Mesothelial cell of epicardium (in vitro differentiated cells): ENCODE measurements at places on chromosomes 7 and 10. TPM values are rescaled to one million over a fixed set of nuclear protein-coding genes. Genes with fewer than 3 reads are reported as not detected.

DNA sequence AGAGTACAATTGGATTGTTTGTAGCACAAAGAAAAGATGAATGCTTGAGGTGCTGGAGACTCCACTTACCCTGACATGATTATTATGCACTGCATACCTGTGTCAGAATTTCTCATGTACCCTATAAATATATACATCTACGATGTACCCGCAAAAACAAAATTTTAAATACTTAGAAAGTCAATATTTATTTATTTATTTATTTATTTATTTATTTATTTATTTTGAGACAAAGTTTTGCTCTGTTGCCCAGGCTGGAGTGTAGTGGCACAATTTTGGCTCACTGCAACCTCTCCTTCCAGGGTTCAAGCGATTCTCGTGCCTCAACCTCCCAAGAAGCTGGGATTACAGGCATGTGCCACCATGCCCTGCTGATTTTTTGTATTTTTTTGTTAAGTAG, 35.1 kb upstream of the EBF3 start:
- H3K4me1 ChIP-seq: no peaks in the 10 kb centered on the region
- H3K4me3 ChIP-seq: no peak overlapping the region
- H3K27ac ChIP-seq: no peak overlapping the region
- peaks cover 37% of the 10 kb centered on the region for H3K27me3 ChIP-seq

DNA sequence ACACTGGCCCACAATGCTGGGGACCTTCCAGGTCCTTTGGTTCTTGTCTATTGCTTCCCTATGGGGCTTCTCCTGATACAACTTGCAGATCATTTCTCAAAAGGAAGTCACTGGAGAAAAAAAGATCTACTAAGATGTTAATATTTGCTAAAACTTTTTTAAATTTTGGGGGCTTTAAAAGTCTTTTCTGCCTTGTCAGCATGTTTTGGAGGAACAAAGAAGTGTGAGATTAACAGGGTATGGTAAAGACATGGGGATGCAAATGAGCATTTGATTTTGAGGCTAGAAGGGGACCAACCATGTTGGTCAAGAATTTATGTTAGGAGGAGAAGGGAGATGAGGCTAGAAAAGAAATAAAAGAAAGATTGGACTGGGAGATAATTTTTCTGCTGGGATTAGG, 515.4 kb downstream of the HTR7 start:
- no peaks in the 10 kb centered on the region for H3K27me3 ChIP-seq
- no peaks in the 10 kb centered on the region for H3K36me3 ChIP-seq
- H3K4me1 ChIP-seq: no peaks in the 10 kb centered on the region
- no peak overlapping the region for H3K4me3 ChIP-seq
- DNase-seq: no peak

- H3K4me1 ChIP-seq: peaks cover 55% of the 10 kb centered on the region
- peak overlapping the region; percentile 44 for H3K27ac ChIP-seq
- H3K27me3 ChIP-seq: no peaks in the 10 kb centered on the region
- no peak overlapping the region for H3K4me3 ChIP-seq
- DNase-seq: no peak
These were observed 56.3 kb downstream of the ASB13 start for GRCh38 chr10:5609952-5610616.

DNA sequence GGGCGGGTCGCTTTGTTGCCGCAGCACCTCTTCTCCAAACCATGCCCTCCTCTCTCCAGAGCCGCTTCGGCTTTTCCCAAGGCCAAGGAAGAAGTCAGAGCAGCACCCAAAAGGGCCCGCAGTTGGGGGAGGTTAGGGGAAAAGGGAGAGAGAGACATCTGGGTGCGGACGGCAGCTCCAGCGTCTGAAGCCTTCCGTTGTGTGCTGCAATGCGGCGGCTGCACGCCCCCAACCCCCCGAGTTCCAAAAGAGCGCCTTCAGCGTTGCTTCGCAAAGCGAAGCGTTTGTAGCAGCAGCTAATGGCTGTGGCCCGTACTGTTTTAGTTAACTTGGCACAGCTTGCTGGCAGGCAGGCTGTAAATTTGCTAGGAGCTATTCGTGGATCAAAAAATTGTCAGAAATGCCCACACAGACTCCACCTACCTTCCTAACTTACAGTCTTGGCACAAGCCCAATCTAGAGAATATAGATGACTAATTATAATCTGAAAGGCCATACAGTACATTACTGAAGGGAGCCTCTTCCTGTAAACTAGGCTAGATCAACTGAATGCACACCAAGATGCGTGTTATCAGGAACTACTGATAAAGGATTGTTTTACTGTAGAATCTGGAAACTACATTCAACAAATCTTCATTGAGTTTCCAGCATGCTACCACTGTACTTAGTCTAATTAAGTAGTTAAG, 1.1 kb upstream of the KBTBD2 start:
- H3K27ac ChIP-seq: peak overlapping the region; percentile 97
- peak overlapping the region; percentile 87 for H3K4me3 ChIP-seq
- peaks cover 56% of the 10 kb centered on the region for H3K4me1 ChIP-seq
- no peaks in the 10 kb centered on the region for H3K36me3 ChIP-seq
- no peaks in the 10 kb centered on the region for H3K27me3 ChIP-seq
- peak; percentile 63 for DNase-seq

DNA sequence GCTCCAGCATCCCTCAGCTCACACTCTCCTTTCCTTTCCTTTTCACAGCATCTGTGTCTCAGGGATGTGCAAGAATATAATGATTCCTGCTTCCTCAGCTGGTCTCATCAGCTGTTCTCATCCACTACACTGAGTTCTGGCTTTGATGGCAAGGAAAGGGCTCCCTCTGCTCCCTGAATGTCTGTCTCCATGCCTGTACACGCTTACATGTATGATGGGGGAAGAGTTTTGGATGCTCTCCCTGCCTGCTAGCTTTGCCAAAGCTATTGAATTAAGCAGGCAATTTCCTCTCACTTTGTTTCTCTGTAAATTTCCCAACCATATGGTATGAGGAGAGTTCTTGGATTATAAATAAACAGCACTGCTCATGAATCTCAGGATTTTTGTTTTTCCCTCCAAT, 254.5 kb downstream of the SORCS3 start:
- H3K4me3 ChIP-seq: no peak overlapping the region
- H3K4me1 ChIP-seq: no peaks in the 10 kb centered on the region
- no peak overlapping the region for H3K27ac ChIP-seq
- H3K36me3 ChIP-seq: no peaks in the 10 kb centered on the region

Gene MPP7
- 10.6 to 12.6 TPM (median 12.4 TPM) in 3 replicates for total RNA-seq

DNA sequence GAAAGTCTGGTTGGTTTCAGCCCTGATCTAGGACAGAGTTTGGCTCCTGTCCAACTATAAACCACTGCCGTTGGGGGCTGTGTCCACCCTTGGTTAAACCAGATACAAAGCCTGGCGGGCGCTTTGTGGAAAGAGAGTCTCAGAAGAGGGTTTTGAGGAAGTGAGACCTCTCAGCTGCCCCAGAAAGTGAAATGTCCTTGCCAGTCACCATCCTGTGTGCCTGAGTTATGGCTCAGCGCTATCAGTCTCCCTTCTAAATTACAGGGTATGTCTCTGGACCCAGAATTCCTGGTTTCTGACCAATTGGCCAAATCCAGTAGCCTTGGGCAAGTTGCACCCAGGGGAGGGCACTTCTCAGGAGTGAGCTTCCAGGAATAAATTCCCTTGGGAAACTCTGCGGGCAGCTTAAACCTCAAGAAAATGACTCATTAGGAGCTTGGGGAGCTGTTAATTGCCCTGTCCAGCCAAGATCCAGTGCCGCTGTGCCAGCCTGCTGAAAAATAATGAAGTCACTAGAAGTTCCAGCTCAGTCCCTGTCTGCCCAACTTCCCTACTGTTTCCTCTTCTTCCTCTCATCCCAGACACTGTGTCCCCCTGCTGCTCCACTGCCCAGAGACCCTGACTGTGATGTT, 66.7 kb upstream of the PDZD8 start:
- no peaks in the 10 kb centered on the region for H3K36me3 ChIP-seq
- DNase-seq: no peak
- peaks cover 57% of the 10 kb centered on the region for H3K27me3 ChIP-seq
- H3K27ac ChIP-seq: no peak overlapping the region
- H3K4me1 ChIP-seq: peaks cover 3% of the 10 kb centered on the region

Gene ZP3
- total RNA-seq: 0.41 to 0.89 TPM in 2 of 3 replicates, not detected in the other

Gene CDHR3
- total RNA-seq: 2.5 to 3.6 TPM (median 3.2 TPM) in 3 replicates

DNA sequence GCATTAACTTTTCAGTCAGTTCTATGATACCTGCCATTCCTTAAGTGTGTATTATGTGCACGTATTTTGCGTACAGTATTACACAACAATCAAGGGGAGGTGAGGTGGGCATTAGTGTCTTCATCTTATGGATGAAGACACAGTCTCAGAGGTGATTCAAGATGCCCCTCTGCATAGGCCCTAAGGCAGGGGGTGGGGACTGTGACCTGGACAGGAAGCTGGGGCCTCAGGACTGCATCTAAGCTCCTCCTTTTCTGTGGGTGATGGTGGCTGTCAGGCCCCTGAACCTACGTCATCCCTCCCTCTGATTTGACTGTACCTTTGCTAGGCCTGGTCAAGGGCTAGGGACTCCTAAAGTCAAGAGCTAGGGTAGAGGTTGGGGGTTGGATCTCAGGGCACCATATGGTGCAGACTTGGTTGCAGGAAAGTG, 38.9 kb downstream of the HK1 start:
- peaks cover 41% of the 10 kb centered on the region for H3K4me1 ChIP-seq
- H3K27me3 ChIP-seq: no peaks in the 10 kb centered on the region
- no peak for DNase-seq

DNA sequence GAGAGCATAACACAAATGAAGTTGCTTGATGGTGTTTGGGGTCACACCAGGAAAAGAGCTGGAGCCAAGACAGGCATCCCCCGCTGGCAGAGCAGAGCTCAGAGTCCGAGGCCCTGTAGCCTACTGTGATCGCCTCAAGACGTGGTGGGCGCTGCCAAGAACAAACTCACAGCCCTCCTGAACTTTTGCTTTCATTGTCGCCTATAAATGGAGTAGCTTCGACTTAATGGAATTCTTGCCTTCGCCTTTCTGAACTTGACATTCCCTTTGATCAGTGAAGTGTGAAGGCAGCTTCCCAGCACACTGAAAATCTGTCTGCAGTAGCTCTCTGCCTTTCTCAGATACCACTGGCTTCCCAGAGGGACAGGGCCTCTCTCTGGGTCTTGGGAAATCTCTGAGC, 21.3 kb downstream of the CPXM2 start:
- no peaks in the 10 kb centered on the region for H3K36me3 ChIP-seq
- no peak overlapping the region for H3K4me3 ChIP-seq
- H3K4me1 ChIP-seq: no peaks in the 10 kb centered on the region

Gene ZSCAN25
- 24.1 to 27.8 TPM (median 26.6 TPM) in 3 replicates for total RNA-seq

Gene SLC18A3
- total RNA-seq: 0.18 to 0.34 TPM (median 0.18 TPM) in 3 replicates

GRCh38 chr10:96374639-96374984, 15.8 kb upstream of the OPALIN start:
- no peak for DNase-seq
- H3K27me3 ChIP-seq: peaks cover 11% of the 10 kb centered on the region
- peaks cover 2% of the 10 kb centered on the region for H3K4me1 ChIP-seq
- H3K27ac ChIP-seq: no peak overlapping the region
- H3K4me3 ChIP-seq: peak overlapping the region; percentile 66

DNA sequence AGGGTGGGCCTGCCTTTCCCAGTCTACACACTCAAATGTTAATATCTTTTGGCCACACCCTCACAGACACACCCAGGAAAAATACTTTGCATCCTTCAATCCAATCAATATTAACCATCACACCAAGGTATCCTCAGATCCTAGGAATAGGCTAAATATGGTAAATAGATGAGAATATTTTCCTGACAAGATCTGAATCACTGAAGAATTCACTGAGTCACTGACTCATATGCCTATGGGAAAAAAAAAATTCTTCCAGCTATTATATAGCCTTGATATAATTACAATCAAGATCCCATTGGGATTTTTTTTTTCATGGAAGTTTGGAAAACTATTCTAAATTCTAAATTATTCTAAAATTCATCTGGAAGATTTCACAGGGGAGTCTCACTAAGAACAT, 65.8 kb downstream of the INHBA start:
- DNase-seq: no peak
- no peak overlapping the region for H3K4me3 ChIP-seq
- no peak overlapping the region for H3K27ac ChIP-seq
- H3K36me3 ChIP-seq: no peaks in the 10 kb centered on the region
- H3K4me1 ChIP-seq: no peaks in the 10 kb centered on the region

DNA sequence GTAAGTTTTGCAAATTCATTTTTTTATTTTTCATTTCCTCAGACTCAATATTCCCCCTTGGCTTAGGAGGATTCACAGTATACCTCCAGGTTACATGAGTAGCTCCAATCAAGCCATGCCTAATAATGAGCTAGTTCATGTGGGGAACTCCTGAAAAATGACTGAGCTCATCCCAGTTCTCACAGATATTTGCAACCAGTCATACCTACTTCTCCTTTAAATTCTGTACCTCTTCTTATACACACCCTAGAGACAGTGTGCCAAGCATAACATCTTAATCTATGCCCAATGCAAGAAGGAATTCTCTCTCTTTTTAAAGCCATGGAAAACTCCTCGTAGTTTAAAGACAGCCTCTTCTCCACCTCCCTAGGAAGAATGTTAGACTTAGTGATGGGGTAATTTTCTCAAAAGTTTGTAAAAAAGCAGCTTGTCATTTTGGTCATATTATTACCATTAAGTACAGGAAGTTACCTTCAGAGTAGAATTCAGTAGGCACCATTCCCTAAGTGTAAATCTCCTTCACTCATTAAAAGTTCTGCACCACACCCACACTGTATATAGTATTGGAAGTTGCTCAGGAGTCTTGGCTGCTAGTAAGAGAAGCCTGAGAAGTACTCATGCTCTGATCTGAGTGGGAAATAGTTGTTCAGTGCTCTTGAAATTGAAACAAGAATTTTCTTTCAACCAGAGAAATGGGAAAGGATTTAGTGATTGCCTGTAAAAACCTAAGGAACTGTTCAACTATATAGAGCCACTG, 72.7 kb downstream of the PTPRZ1 start:
- DNase-seq: no peak
- no peaks in the 10 kb centered on the region for H3K27me3 ChIP-seq
- peaks cover 7% of the 10 kb centered on the region for H3K4me1 ChIP-seq
- no peaks in the 10 kb centered on the region for H3K36me3 ChIP-seq
- no peak overlapping the region for H3K27ac ChIP-seq

DNA sequence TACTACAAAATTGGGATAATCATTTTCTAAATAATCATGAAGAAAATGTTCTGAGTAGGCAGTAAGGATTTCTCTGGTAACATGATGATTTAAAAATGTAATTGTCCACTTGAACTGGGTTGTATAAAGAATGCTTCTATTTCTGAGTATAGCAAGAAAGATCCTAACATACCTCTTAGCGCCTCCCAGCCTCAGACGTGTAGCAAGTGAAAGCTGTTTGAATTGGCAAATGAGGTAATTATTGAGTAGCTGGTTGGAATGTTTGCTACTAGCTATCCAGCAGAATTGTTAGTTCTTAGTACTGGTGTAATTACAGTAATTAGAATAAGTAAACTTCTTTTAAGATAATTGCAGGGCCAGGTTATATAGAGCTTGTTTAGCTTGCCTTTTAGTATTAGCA, 47.9 kb downstream of the SEPTIN7 start:
- H3K36me3 ChIP-seq: peaks cover 16% of the 10 kb centered on the region
- H3K27ac ChIP-seq: peak overlapping the region; percentile 15
- H3K27me3 ChIP-seq: no peaks in the 10 kb centered on the region

- no peak for DNase-seq
- H3K4me1 ChIP-seq: no peaks in the 10 kb centered on the region
- peaks cover 27% of the 10 kb centered on the region for H3K36me3 ChIP-seq
- H3K27ac ChIP-seq: no peak overlapping the region
- H3K27me3 ChIP-seq: no peaks in the 10 kb centered on the region
- no peak overlapping the region for H3K4me3 ChIP-seq
These were observed 13.4 kb downstream of the RPP30 start for GRCh38 chr10:90885176-90885575.
